ENCODE measurements at places on chromosomes 3 and 15.

DNA sequence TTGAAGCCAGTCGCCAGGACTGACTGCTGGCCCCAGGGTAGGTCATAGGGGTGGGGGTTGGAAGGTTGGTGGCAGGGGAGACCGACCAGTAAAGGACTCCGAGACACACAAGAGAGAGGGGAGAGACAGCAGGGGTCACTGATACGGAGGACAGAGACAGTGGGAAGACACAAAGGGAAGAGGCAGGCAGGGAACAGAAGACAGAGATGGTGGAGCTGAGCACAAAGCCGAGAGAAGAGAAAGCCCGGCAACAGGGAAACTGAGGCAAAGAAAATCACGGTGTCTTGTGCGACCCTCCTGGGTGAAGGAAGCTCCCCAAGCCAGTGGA lies 510 bp downstream of the RASL12 start:
- DNase-seq = no peak

GRCh38 chr3:110579840-110580550 lies 491.6 kb upstream of the NECTIN3 start:
- no peak for DNase-seq

DNA sequence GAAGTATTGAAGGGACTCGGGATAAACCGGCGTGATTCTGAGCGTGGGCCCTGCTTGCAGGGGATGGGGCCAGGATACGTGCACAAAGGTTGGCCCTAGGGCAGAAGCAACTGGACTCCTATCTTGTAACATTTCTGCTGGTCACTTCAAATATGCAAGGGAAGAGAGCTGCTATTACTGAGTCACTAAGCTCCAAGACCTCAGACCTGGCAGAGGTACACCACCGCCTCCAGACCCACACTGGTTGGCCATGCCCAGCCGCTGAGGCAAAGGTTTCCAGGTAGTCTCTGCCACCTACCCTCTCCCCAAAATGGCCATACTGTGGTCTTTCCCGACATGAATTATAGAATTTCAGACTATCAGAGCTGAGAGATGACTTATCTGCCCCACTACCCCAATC lies 13.4 kb upstream of the STRA6 start:
- no peak for DNase-seq

DNA sequence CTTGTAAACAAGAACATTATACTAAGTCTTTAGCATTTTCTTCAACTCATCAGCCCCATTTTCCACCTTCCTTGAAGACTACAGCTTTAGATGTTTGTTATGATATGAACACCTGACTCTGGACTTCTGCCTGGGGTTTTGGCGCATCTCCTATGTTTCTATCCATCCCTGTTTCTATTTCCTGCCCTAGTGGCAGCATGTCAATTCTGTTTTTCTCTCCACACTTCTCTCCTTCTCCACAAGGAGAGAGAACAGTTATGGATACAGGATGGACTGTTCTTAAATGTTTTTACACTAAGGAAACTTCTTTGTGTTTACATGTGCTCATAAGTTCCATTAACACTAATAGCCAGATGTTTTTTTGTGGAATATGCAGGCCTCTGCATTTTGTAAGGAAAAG lies 423.3 kb upstream of the IL12A start:
- DNase-seq = no peak

- no peak for DNase-seq
Observed at GRCh38 chr3:65107174-65107573, 419.4 kb upstream of the ADAMTS9 start.

DNA sequence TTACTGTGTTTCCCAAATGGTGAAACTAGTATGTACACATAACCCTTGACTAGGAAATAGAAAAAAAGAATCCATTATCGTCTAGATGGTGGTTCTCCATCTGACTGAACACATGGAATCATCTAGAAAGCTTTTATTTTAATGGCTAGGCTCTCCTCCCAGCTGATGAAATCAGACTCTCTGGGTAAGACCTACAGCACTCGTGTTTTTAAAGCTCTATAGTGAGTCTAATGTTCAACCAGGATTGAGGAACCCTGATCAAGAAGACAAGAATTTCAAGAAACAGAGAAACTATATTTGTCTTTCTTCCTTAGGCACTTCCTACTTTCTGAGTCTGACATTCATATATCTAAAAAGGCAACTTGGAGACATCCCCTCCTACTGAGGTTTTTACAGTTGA lies 118.8 kb downstream of the TMCO5A start:
- DNase-seq = no peak

DNA sequence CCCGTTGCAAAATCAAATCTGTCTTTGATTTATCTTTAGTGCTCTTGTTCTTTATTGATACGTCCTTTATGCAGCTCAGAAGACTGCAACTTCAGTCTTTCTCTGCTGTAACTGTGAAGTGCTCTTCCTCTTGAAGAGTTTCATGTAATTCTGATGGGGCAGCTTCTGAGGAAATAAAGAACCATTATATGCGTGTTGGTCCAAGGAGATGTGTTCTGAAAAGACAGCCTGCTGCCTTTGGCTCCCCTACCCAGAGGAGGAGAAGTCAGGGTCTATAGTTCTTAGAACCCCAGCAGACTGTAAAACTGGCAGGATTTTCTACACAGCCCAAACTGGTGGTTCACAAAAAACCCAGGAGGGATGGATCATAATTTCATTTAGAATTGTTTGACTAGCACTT lies 22.4 kb upstream of the ABHD10 start:
- DNase-seq = no peak

DNA sequence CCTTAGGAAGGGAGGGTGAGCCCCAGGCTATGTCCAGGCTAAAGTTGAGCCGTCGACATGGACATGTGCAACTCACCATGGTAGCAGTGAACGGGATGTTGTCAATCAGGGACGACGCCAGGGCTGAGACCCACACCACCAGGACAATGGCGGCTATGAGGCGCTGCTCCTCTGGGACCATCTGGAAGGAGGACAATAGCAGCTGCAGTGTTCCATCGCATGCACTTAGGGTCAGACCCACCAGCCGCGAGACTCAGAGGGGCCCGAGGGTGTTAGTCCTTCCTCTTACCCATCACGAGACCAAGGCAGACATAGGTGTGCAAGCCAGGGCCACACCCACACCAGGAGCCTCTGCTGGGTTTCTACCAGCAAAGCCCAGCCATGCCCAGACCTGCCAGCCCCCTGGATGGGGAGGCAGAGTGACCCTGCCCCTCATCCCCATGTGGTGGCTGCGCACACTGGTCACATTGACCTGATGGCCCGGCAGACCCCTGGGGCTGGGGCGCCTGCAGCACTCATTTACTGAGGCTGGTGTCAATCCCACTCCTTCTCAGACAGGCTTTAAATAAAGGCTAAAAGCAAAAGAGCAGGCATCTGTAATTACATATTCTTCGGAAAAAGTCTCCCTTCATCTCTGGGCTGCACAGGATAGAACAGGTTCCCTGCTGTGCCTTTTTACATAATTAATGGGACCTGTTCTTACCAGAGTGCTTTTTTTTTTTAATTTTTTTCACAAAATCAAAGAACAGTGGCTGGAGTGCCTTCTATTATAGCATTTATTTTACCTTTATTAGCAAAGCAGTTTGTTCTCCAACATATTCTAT lies 227.8 kb downstream of the OCA2 start:
- no peak for DNase-seq

Measured in NCI-H774 (cell line).